T47D (cell line): ENCODE measurements at places on chromosomes 12 and 14.
A peak's percentile ranks its signal among the peaks of the same experiment; 100 is the strongest.

GRCh38 chr12:6424866-6425265 is 19.9 kb upstream of the CD27 start:
- DNase-seq = no peak

DNA sequence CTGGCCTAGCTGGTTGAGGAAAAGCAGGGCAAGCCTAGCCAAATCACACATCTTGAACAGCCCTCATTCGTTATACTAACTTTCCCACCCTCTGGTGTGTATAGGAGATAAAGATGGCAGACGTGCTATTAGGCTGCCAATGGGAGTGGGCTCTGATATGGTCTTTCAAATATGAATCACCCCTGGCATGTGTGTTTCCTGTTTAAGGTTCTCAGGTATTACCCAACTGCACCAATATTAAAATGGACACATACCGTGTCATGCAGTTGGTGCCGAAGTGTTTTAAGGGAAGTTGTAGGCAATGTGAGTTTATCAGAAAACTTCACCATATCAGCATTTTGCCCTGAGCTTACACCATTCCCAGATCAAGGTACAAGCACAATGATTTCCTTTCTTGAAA is 33.4 kb downstream of the CHST11 start:
- no peak for DNase-seq

- DNase-seq = peak; percentile 63
Measured at GRCh38 chr12:128969480-128970055, 116.3 kb downstream of the GLT1D1 start.

- no peak for DNase-seq
Measured at GRCh38 chr14:56659378-56659777, 79.8 kb downstream of the TMEM260 start.

DNA sequence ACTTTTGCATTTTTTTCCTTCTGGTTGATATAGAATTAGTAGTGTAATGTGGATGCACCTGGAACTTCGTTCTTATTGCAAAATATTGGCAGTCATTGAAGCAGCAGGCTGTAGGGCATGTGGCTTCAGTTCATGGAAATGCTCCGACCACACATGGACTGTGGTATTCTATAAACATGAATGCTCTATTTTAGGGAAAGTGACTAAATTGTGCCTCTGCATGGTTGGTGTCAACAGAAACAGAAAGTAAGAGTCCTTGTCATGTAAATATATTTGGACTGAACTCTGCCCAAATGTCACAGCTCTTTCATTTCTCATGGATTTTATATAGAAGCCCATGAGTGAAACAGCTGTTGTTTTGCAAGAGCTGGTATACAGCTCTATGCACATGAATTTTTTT is 917.0 kb downstream of the LRFN5 start:
- no peak for DNase-seq

GRCh38 chr12:38664661-38665269 is 240.6 kb downstream of the CPNE8 start:
- peak; percentile 54 for DNase-seq
